ENCODE measurements at places on chromosomes 12 and 14.

DNA sequence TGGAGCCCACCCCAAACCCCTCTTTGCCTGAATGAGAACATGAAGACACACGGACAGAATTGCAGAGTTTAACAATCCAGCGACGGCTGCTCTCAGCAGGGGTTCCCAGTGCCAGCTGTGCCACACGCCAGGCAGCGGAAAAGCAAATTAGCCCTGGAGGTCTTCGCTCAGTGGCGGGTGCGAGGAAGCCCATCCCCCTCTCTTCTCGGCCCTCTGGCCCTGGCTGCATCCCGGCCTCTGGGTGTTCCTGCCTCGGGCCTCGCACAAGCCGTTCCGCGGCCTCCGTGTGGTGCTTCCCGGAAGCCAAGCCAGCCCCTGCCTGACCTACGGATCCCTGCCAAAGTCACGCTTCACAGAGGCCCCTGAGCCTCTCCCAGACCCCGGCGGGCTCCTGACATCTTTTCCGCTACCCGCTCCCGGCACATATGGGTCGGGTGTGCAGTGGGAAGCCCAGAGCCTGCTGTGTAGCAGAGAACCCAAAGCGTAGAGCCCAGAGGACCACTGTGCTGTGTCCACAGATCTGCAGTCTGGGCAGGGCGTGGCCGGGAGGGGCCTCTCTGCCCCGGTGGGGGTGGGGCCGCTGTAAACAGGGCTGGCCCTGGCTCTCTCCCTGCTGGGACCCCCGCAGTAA lies 70.7 kb upstream of the GALNT9 start:
- DNase-seq, result no peak

GRCh38 chr14:87829543-87829942 lies 163.4 kb downstream of the GALC start:
- no peak for DNase-seq

- no peak for DNase-seq
Measured at GRCh38 chr14:59276235-59276634, 87.8 kb downstream of the DAAM1 start.

GRCh38 chr14:95901054-95901453 lies 24.4 kb downstream of the TUNAR start:
- no peak for DNase-seq

DNA sequence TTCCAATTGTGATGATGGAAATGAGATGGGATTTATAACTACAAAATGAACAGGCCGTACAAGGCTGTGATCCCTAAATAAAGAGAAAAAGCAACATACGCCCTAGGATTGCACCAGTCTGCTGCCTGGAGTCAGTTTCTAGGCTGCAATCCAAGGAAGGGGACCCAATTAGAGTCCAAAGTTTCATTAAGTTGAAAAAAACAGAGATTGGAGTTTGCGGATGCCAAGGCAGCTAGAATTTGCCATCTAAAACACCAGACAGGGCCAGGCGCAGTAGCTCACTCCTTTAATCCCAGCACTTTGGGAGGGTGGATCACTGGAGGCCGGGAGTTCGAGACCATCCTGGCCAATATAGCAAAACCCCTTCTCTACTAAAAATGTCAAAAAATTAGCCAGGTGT lies 661.0 kb downstream of the RPS29 start:
- no peak for DNase-seq

- DNase-seq, result no peak
Measured at GRCh38 chr14:20403521-20403920, 9.8 kb downstream of the TEP1 start.

GRCh38 chr14:85038526-85039352 lies 491.2 kb upstream of the FLRT2 start:
- DNase-seq, result no peak

DNA sequence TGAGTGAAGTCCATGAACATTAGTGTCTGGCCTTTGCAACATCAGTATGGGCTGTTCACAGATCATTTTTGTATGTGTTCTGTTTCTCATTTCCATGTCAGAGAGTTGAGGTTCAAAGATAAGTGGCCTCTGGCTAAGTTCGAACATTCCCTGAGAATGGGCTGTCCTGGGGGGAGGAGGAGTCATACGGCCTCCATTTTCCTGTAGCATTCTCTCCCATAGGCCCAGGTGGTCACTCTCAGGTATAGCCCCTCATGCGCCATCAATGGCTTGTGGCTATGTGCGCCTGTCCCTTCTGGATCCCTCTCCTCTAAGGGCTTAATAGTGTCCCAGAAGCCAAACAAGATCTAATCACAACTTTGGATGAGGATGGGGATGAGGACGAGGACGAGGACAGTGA lies 165.0 kb downstream of the PAX9 start:
- no peak for DNase-seq

GRCh38 chr12:546920-547845 lies 87.4 kb downstream of the B4GALNT3 start:
- DNase-seq, result no peak

DNA sequence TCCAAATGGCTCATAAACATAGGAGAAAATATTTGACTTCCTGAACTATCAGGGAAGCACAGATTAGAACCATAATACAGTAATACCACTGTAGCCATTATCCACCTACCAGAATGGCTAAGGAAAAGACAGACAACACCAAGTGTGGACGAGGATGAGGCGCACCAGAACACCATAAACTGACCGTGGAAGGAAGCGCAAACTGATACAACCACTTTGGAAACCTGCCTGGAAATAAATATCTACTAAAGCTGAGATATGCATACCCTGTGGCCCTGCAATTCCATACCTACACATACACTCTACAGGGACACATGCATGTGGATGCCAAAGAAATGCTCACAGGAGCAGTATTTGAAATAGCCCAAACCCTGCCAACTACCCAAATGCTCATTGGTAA lies 60.3 kb downstream of the RBM19 start:
- no peak for DNase-seq

- DNase-seq, result no peak
Measured at GRCh38 chr12:54415221-54415929, 3.7 kb downstream of the ITGA5 start.

DNA sequence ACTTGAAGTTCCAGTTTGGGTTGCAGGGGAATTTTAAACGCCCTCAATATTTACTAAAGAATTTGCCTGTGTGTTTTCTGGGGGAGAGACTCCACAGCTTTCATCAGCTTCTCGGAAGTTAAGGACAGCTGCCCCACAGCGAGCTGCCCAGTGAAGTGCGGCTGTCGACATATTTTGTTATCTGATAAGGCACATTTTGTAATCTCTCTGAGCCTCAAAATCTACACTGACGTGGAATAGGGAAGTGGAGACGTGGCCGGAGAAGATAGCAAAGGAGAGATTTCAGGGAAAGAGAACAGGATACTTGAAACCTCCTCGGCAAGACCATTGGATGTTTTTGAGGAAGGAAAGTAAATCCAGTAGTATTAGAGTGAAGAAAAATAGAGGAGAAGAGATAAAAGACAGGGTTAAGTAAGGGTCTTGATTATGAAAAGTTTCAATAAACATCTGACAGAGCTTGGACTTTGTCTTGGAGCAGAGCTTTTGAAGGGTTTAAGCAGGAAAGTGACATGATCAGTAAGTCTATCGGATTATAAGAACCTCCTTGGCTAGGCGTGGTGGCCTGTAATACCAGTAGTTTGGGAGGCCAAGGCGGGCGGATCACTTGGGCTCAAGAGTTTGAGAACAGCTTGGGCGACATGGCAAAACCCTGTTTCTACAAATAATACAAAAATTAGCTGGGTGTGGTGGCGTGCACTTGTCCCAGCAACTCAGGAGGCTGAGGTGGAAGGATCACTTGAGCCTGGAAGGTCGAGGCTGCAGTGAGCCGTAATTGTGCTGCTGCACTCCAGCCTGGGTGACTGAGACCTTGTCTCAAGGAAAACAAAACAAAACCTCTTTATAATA lies 1.1 kb downstream of the POLR3B start:
- DNase-seq, result no peak

- DNase-seq, result no peak
Measured at GRCh38 chr14:69214393-69214792, 23.1 kb downstream of the EXD2 start.

DNA sequence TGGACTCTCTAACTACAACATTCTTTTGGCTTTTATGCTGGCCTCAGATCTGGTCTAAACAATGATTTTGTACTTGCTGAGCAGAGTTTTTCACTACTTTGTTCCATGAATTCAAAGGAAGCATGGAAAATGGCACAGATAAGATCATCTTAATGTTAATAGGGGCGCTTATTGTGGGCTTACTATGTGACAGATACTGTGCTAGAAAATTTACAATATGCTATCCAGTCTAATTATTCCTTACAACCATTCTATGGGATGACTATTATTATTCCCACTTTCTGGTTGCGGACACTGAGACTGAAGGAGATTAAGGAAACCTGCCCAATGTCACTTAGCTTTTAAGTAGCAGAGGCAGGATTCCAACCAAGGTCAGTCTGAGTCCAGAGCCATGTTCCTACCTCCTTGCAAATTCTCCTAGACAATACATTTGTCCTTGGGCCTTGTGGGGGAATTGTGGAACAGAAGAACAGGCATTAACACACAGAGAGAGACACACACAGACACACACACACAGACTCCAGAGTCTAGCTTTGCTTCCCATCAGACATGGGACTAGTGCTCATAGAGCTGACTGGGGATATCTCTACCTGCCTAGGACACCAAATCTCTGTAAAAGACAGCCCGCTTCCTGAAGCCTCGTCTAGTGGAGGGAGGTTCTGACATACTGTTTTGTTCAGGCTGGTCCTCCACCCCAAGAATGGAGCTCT lies 107.7 kb downstream of the SLC38A1 start:
- DNase-seq, result no peak

- no peak for DNase-seq
Measured at GRCh38 chr14:35471803-35472202, 62.2 kb upstream of the INSM2 start.

- no peak for DNase-seq
Measured at GRCh38 chr14:25521616-25522015, 471.7 kb upstream of the STXBP6 start.

DNA sequence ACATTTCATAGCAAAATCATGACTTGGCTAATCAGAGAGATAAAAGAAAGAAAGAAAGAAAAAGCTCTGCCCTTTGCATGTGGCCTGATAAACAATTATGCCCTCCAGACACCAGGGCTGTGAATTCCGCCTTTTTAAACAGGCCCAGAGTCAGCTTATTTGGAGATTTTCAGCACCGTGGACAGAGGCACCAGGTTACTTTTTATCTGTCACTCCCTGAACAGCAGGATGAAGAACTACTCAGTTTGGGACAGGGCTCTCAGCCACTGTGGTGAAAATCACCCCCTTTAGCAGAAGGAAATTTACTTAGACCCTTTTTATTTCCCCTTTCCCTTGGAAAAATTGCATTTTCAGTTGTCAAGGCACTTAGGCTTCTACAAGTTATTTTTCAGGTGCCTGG lies 359.9 kb downstream of the NRXN3 start:
- DNase-seq, result no peak

DNA sequence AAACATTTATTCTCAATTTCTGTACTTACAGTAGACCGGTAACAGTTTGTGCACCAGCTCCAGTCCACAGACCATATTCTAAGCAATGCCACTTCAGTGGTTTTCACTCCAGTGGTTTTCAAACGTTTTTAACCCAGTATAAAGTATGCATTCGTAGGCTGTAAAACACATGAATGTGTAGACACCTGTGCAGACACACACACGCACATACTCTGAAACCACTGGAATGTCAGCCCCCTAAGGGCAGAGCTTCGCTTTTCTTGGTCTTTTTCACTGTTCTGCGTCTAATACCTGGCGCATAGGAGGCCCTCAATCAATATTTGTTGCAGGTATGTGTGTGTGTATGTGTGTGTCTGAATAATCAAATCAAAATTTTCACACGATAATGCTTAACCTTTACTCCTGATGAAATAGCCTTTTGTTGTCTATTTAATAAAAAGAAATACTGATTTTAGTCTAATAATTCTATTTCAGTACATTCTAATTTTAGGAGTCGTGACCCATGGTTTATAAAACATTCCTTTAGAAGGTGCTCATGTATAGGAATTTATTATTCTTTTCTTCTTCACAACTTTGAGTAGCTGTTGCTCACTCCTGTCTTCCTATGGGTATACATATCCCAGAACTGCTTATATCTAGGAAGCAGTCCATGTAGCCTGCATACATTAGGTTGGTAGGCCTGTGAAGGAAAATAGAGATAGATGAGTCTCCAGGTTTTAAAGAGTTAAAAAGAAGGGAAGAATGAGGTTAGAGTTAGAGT lies 73.6 kb upstream of the REP15 start:
- DNase-seq, result no peak

GRCh38 chr12:607541-608001 lies 55.7 kb downstream of the NINJ2 start:
- DNase-seq, result peak; percentile 85

- DNase-seq, result no peak
Measured at GRCh38 chr14:95326987-95327386, 7.3 kb upstream of the CLMN start.

Data from cardiac septum (tissue), 1 donor.